Endothelial cell of umbilical vein (primary cell): ENCODE measurements at places on chromosomes 5 and 9. TPM values are rescaled to one million over a fixed set of nuclear protein-coding genes. Genes with fewer than 3 reads are reported as not detected.

Gene LVRN
- total RNA-seq, result 0.28 and 0.38 TPM in 2 replicates

Gene NPR3
- total RNA-seq, result 0.37 and 0.53 TPM in 2 replicates

Gene MUSK
- total RNA-seq, result not detected in 2 replicates

Gene STKLD1
- total RNA-seq, result 0.77 and 0.85 TPM in 2 replicates
